ENCODE measurements at places on chromosomes 2 and 18. TPM values are rescaled to one million over a fixed set of nuclear protein-coding genes. Genes with fewer than 3 reads are reported as not detected.

The SFXN5 gene
- 14.8 TPM for total RNA-seq

The ALPP gene
- total RNA-seq = not detected

The IL1B gene
- total RNA-seq = 1.7 TPM

The MTHFD2 gene
- 179 TPM for total RNA-seq

The CPS1 gene
- 21.2 TPM for total RNA-seq

The GNAL gene
- 0.22 TPM for total RNA-seq

The KCNIP3 gene
- 4.9 TPM for total RNA-seq

The PTPRN gene
- 58.1 TPM for total RNA-seq

The ABHD3 gene
- 14.0 TPM for total RNA-seq

The ADD2 gene
- total RNA-seq = 0.37 TPM

The CNRIP1 gene
- total RNA-seq = 31.3 TPM

The PAPOLG gene
- total RNA-seq = 10.2 TPM

The OSBPL6 gene
- total RNA-seq = 3.6 TPM

The SERPINB5 gene
- not detected for total RNA-seq

The ASB18 gene
- total RNA-seq = not detected

The ZNF385B gene
- not detected for total RNA-seq

The ARHGEF33 gene
- total RNA-seq = 1.5 TPM

The PLCL1 gene
- 1.9 TPM for total RNA-seq

The SERPINB3 gene
- not detected for total RNA-seq

The ADCYAP1 gene
- not detected for total RNA-seq

The RAX gene
- total RNA-seq = not detected

The TNFRSF11A gene
- 0.25 TPM for total RNA-seq

The TDRD15 gene
- total RNA-seq = not detected

The POTEI gene
- not detected for total RNA-seq

The ITGB6 gene
- total RNA-seq = not detected

The C1QL2 gene
- total RNA-seq = not detected

The HJURP gene
- 46.5 TPM for total RNA-seq

The TCF23 gene
- total RNA-seq = not detected

The SERTAD2 gene
- total RNA-seq = 10.0 TPM

Measured in uterine smooth muscle cell (primary cell).